Fibroblast of upper back skin (primary cell): ENCODE measurements at places on chromosomes 1 and 21.
A peak's percentile ranks its signal among the peaks of the same experiment; 100 is the strongest.

GRCh38 chr1:58735586-58735985 is 35.7 kb upstream of the MYSM1 start:
- no peak for DNase-seq

DNA sequence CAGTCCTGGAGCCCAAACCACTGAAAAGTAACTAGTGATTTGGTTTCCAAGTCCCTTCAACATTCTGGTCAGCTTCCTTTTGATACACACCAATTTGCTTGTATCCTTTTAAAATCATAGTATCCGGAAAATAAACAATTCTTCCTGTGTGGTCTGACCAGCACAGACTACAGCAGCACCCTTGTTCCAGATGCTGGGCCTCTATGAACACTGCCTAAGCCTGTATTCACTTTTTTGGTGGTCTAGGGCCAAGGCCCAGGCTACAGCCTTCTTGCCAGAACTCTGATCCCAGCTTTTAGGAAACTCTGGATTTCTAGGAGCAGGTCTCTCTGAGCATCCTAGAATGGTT is 801 bp upstream of the DDAH1 start:
- peak; percentile 54 for DNase-seq

GRCh38 chr1:36139521-36139920 is 9.8 kb downstream of the TRAPPC3 start:
- DNase-seq: no peak

DNA sequence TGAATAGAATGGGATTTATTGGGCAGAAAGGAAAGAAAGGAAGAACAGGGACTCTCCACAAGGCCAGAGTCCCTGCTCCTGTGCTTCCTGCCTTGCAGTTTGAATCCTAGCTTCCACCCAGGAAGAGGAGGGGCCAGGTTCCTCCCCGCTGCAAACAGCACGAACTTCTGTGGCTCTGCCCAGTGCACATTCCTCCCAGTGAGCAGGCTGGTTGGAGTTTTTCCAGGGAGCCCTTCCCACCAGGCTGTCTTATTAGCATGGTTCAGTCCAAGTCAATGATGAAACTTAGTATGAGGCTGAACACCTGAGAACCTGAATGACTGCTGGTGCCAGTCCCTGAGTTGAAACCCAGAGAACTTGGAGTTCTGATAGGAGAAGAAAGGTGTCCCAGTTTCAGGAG is 247.2 kb downstream of the DUSP10 start:
- DNase-seq: peak; percentile 42

DNA sequence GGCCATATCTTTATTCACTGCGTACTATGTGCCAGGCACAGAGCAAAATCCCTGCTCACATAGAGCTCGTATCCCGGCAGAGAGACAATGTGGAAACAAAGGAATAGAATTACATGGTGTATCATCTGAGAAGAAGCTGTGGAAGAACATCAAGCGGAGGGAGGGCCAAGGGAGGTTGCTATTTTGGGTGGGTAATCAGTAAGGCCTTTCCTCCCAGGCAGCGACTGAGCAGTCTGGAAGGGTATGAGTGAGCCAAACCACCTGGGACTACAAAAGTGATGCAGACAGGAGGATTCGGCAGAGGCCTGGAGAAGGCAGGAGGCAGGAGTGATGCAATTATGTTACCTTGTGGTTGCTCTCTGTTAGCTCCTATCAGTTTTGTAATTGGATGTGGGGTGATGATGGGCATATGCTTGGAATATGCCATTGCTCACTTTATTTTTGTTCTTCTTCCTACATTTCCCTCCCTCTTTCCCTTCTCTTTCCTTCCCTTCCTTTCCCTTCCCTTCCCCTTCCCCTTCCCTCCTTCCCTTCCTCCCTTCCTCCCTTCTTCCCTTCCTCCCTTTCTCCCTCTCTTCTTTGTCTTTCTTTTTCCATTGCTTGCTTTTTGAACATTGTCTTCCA is 172.9 kb downstream of the DISC1 start:
- DNase-seq: peak; percentile 56

- DNase-seq: peak; percentile 25
Measured at GRCh38 chr1:97989094-97989680, 68.4 kb upstream of the DPYD start.

- peak; percentile 78 for DNase-seq
Measured at GRCh38 chr21:36861595-36862323, 104.7 kb downstream of the HLCS start.

DNA sequence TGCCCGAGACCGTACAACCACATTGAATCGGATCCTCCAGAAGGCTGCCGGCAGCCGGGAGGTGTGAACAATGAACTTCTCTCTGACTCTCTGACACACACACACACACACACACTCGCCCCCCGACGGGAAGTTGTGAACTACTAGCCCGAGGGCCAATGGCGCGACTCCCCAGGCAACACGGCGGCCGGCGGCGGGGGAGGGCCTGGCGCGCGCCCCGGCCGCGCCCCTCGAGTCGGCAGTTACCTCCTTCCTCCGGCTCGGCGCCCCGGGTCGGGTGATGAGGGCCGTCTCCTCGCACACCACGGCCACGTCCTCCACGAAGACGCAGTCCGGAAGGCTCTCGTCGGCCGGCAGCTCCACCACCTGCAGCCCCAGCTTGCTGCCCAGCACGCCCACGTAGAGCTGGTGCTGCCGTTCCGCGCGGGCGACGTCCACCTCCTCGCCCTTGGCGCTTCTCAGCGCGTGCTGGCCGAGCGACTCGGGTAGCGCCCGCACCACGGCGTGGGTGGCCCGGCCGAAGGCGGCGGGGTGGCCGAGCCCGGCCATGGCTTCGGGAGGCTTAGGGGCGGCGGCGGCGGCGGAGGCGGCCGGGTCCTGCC is 361 bp downstream of the DDAH1 start:
- peak; percentile 72 for DNase-seq

DNA sequence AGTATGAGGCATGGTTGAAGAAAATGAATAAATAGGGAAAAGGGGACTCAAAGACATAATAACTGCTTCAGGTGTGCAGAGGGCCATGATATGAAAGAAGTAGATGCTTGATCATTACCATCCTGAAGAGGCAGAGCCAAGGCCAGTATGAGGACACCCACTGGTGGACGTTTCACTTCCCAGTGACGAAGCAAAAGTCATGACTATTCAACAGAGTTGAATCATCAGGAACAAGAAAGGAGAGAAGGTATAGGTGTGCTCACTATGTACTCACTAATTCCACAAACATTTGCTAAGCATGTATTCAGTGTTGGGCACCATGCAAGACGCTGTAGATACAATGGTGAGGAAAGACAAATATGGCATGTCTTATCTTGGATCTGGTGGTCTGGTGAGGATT is 319.2 kb upstream of the RUNX1 start:
- DNase-seq: no peak

- no peak for DNase-seq
Measured at GRCh38 chr21:35328856-35329455, 279.9 kb upstream of the RUNX1 start.

DNA sequence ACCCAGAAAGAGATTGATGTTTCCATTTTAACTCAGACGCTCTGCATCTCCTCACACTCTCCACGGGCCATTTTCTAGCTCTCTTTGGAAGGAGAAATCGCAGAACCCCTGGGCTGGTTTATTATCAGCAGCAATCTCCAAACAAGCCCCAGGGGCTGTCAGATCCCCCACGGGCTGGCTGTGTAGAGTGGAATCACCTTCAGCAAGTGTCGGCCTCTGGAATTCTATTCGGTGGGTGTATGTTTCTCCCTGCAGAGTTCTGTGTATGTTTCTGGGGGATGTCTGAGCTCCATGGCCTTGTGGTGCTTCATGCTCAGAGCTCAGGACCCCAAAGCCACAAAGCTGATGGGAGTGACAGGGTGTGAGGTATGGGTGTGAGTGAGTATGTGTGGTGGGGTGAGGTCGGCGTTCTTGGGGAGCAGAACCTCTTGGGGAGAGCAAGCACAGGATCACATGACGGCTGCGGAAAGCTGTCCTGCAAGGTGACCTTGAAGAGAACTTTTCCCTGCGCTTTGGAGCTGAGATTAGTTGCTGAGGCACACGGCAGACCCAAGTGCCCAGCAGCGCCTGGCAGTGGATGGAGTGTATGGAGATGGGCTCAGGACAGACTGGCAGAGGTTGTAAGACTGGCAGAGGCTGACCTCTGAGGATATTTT is 489 bp downstream of the ACOT11 start:
- no peak for DNase-seq

- no peak for DNase-seq
Measured at GRCh38 chr1:232966663-232967062, 16.3 kb downstream of the NTPCR start.

- no peak for DNase-seq
Measured at GRCh38 chr1:3620708-3621107, 4.1 kb upstream of the TPRG1L start.

- no peak for DNase-seq
Measured at GRCh38 chr1:236140705-236141446, 1.5 kb upstream of the GPR137B start.

DNA sequence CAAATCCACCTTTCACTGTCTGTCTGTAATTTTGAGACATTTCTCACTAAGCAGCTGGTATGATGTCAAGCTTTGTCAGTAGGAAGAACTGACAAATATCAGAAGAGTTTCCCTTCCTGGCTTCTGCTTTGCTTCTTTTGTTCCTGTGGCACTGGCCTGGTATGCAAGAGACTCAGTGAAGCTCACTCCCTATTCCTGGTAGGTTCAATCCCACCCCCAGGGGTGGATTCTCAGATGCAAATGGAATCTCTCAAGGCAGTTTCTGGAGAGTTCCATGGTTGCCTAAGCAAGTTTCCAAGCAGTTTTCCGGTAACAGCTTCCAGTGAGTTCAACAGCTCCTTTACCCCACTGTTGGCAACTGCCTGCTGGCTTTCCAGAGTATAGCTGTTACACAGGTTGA is 683.4 kb downstream of the PTPRC start:
- no peak for DNase-seq

DNA sequence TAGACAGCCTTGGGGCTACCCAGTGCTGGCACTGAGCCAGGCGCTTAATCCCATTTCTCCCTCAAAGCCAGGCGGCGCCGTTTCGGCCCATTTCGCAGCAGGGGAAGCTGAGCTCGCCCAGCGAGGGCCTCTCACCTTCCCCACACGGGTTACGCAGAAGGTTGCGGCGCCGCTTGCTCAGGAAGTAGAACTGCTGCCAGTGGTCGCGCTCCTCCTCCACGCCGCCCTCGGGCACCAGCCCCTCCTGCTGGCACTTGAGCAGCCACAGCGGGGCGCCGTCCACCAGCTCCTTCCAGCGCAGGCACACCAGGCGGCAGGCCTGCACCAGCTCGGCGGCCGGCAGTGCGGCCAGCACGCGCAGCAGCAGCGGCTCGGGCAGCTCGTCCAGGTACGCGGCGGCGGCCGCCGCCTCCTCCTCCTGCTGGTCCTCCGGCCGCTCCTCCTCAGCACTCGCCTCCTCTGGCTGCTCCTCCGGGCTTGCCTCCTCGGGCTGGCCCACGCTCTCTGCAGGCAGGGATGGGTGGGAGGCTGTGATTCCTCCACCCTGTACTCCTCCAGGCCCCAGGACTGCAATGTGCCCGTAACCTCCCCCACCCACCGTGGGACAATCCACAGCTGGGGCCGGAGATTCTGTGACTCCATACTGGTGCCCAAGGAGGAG is 3.8 kb downstream of the FBXO2 start:
- DNase-seq: peak; percentile 45

GRCh38 chr1:230191079-230191804 is 124.2 kb downstream of the GALNT2 start:
- DNase-seq: peak; percentile 47

DNA sequence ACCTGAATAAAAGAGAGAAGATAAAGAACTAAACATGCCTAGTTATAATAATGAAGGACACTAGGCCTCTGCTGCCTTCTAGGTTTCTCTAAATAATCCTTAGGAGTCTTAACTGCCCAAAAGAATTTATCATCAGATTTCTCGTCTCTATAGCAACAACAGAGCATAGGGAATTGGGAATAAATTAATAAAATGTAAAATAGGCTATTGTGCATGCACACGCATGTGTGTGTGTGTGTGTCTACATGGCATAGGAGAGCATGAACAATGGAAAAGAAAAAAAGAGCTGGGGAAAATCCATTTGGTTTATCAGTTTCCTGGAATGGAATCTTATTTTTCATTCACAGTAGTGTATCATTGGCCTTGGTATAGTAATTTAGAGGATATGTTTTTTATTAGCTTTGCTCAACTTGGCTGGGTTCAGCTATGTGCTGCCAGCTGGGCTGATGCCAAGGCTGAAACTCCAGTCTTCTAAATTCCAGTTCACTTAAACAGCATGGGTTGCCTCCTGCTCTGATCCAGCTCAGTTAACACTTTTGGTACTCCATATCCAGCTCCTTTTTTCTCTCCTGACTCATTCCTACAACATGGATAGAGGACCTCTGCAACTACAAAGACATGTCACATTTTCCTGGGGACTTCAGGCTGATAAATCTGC is 80.6 kb upstream of the SLFNL1 start:
- peak; percentile 98 for DNase-seq

DNA sequence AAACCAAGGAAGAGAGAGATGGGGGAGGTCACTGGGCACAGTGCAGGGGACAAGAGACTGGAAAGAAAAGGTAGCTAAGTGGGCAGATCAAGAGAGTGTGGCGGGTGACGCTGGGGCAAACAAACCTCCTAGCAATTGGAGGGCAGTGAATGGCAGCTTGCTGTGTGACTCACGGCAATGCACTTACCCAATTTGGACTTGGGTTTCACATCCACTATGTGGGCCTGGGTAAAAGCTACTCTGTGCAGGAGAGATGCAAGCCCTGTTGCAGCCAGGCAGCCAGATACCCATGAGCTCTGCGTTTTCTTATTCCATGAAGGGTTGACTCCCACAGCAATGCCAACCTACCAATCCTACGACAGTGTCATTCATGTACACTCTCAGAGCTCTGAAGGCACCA is 9.5 kb downstream of the PLXNA2 start:
- no peak for DNase-seq

- no peak for DNase-seq
Measured at GRCh38 chr1:180940445-180940844, 27.7 kb downstream of the KIAA1614 start.

DNA sequence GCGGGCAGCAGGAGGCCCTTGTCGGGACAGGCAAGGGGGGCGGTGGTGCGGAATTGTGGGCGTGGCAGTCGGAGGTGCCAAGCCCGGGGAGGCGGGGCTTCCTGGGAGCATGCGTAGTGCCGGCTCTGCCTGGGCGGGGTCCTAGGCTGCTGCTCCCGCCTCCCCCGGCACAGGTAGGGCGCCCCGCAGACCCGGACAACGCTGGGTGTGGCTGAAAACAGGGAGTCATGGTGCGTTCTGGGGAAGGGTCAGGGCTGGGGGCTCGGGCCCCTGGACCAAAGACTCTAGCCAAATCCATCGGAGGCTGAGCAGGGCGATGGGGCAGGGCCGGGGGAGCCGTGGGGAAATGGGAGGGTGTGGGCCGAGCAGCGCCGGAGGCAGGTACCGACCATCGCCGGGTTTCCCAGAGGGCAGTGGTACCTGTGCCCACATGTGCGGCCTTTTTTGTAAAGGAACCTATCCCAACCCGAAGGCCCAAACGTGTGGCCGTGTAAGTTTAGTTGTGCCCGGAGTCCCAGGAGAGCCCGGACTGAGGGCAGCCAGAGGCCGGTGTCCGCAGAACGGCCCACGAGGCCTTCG is 231.9 kb downstream of the SDCCAG8 start:
- no peak for DNase-seq
